Astrocyte (in vitro differentiated cells and primary cell): ENCODE measurements at places on chromosomes 7 and 10. TPM values are rescaled to one million over a fixed set of nuclear protein-coding genes. Genes with fewer than 3 reads are reported as not detected.

- DNase-seq = no peak
Observed at GRCh38 chr10:101726115-101726387, 31.1 kb upstream of the FBXW4 start.

DNA sequence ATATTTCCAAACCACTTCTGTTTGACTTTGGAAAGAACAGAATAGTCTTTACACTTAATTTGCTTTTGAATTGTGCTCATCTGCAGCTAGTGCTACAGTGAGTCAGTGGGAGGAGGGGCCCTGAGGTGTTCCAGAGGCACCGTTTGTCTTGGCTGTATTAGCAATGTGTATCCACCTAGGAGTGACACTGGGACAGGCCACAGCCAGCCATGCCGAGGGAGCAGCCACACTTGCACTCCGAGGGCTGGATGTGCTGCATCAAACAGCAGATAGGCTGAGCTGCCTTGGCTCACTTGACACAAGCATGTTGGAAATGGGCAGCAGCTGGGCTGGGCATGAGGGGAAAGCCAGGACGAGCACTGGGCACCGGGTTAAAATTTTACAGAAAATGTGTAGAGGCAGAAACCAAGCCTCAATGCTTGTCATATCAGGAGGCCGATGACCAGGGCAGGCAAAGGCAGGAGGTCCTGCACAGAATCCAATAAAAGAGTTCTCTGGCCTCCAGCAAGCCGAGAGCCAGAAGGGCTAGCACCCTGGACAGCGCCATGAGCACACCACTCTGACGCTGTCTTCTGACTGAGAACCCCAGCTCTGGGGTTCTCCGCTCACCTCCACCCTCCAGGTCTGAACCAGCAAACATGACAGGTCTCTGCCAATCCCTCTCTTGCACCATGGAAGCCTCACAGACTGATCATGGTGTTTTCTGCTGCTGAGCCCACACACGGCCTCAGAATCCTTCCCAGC, 163.3 kb downstream of the GRID1 start:
- DNase-seq = no peak

GRCh38 chr7:17986851-17987250, 40.8 kb downstream of the PRPS1L1 start:
- peak; percentile 92 for DNase-seq

DNA sequence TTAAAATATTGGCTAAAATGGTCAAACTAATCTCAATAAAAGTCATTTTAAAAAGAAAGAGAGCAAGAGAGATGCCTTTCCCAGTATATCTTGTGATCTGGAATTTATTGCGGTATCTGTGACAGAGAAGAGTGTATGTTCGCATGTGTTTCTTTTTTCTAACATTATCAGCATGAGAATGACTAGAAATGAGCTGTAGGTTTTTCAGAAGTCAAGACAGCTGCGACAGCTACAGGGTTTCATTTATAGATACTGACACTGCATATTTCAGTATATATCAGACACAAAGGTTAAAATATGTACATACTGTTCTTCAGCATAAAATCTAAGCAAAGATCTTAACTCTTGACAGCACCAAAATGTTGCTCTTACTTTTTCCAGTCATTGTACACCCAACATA, 215.8 kb downstream of the JAZF1 start:
- no peak for DNase-seq

DNA sequence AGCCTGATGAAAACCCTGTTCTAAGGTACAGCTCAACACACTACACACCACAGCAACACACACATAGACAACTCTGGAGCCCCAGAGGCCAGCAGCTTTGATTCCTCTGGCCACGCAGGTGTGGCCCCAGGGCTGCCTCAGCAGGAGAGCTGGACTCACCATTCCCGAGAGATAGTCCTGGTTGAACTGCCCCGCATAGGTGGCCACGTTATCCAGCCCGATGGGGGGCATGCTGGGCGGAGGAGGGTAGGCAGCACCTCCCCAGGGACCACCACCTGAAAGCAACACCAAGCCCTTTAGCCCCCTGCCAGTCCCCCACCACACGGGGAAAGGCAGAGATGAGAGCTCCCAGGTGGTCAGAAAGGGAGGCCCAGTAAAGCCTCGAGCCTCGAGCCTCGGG, 34.7 kb downstream of the ANXA11 start:
- DNase-seq = no peak

DNA sequence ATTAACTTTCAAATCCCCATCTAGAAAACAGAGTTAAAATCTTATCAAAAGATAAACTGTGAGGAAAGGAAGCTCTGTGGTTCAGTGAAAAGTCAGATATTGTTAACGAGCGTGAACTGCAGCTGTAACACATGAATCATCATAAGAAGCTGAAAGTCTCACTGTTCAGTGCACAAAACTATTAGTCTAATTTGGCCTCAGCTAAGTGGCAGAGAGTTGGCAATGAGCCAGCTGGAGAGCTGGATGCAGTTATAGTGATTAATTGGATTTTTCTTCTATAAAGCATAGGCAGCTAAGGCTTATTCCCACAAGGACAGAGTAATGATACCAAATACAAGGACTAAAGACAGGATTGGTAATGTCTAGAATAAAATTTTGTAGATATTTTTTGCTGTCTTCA, 101.1 kb upstream of the ABCB5 start:
- peak; percentile 96 for DNase-seq

DNA sequence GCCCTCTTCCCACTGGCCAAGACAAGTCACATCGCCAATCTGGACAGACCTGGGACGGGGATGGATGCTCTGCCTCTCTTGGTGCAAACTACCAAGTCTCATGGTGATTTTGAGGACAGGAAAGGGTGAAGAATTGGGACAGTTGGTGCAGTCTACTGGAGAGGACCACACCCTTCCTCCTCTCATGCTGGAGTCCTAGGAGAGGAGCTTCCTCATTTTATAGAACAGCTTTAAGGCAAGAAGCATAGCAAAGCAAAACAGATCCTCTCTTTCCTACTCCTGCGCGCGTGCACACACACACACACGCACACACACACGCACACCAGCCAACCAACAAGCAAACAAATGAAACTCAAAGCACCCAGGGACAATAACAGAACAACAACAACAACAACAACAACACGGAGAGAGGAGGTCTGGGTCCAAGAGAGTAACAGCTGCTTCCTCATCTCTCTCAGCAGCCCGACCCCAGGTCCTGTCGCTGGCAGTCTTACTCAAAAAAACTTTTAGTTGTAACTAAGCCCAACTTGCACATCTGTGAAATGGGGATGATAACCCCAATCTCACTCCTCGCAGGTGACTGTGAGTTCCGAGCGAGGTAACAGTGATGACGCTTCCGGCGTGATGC, 83.4 kb downstream of the TMEM178B start:
- no peak for DNase-seq

DNA sequence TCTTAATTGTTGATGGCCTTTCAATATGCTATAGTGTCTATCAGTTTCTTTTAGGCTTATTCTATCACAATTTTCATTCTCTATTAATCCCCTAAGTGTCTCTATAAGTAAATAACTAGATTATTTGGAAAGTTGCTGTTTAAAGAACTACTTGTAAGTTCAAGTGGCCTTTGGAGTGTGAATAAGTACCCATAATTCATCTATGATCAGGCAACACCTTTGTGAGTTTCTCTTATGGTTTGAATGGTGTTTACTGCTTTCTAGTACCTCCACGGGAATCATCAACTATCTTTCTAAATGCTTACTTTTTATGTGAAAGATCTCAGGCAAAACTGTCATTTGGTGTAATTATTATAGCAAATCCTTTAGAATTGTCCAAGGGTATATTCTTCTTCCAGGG, 166.7 kb downstream of the POU6F2 start:
- DNase-seq = no peak

GRCh38 chr10:122019414-122019975, 30.5 kb downstream of the TACC2 start:
- DNase-seq = no peak

DNA sequence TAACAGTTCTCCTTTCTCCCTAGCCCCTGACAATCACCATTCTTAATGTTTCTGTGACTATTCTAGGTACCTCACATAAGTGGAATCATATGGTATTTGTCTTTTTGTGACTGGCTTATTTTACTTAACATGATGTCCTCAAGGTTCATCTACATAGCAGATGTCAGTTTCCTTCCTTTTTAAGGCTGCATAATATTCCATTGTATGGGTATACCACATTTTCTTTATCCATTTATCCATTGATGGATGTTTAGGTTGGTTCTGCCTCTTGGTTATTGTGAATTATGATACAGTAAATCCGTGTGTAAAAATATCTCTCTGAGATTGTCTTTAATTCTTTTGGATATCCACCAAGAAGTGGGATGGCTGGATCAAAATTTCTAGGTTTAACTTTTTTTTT, 13.2 kb downstream of the BBS9 start:
- no peak for DNase-seq

DNA sequence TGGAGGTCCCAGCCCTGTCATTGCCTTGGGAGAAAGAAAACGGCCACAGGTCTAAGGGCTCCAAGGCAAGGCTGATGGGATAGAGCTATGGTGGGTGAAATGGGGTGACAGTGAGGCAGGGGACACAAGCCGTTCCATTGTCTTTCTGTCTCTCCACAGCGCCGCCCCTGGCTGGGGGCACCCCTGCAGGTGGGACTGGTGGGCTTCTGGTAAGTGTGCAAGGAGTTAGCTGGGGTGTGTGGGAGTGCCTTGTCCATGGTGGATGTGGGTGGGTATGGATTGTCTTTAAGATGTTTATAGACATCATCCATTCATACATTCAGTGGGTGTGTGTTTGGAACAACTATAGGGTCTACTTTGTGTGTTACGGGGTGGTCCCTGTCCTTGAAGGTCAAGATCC, 7.5 kb downstream of the SFXN3 start:
- DNase-seq = no peak

- no peak for DNase-seq
Observed at GRCh38 chr10:118369641-118370205, 27.6 kb upstream of the FAM204A start.

DNA sequence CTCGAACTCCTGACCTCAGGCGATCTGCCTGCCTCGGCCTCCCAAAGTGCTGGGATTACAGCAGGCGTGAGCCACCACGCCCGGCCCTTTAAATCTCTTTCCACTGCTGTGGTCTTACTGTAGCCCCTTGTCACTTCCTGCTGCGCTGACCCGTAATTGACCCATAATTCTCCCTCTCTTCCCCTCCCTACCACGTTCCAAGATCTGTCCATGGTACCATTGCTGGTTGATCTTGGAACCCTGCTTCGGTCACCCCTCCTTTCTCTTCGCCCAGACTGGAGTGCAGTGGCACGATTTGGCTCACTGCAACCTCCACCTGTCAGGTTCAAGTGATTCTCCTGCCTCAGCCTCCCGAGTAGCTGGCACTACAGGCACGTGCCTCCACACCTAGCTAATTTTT, 6.5 kb downstream of the POR start:
- DNase-seq = no peak

- peak; percentile 30 for DNase-seq
Observed at GRCh38 chr7:5237286-5237685, 45.5 kb upstream of the SLC29A4 start.

Gene CCDC172
- total RNA-seq = not detected in 2 replicates

Gene LIPF
- not detected in 2 replicates for total RNA-seq

Gene FEZF1
- 0.29 and 0.61 TPM in 2 replicates for total RNA-seq

Gene LRRC18
- total RNA-seq = not detected in 2 replicates

Gene PSTK
- total RNA-seq = 3.7 and 4.8 TPM in 2 replicates

Gene PFKFB3
- 52.4 and 53.4 TPM in 2 replicates for total RNA-seq

Gene SAMD9L
- 45.2 and 55.6 TPM in 2 replicates for total RNA-seq

Gene SFRP4
- total RNA-seq = 0.19 and 0.39 TPM in 2 replicates

Gene SORBS1
- 5.1 and 6.0 TPM in 2 replicates for total RNA-seq

Gene CPA2
- total RNA-seq = not detected in 2 replicates

Gene WEE2
- total RNA-seq = not detected in 2 replicates
